Lower lobe of right lung (tissue), 2 donors: ENCODE measurements at places on chromosomes 12 and 14. TPM values are rescaled to one million over a fixed set of nuclear protein-coding genes. Genes with fewer than 3 reads are reported as not detected.
A peak's percentile ranks its signal among the peaks of the same experiment; 100 is the strongest.

DNA sequence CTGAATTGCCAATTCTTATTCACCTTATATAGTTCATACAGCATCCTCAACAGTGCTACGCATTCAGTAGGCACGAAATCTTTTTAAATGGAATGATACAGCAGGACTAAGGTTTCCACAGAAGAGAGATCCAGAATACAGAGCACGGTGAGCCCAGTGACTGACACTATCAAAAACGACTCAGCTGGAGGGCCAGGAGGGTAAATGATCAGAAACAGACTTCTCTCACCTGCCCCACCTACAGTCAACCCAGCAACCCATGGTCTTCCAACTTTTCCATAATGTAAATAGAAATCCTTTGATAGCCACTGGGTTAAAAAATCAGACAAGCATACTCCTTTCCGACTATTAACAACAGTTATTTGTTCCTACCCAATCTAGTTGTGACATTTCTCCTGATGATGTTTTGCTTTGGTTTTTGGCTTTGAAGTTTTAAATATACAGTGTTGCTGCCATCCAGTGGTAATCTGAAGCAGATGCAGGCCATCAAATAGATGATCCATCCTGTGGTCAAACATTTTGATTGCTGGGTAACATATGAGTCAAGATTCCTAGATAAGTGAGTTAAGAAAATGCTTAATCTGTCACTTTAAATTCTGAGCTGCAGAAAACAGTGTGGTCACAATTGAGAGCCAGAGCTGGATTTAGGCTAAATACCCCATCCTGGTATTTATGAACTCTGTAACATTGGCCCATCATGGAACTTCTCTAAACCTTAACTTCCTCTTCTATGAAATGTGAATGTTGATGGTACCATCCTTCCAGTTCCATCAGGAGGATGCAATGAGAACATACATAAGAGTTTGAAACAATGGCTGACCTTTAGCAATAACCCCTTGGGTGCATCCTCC is 42.0 kb downstream of the GPHB5 start:
- peaks cover 4% of the 10 kb centered on the region for H3K36me3 ChIP-seq
- DNase-seq: no peak
- no peak overlapping the region for H3K27ac ChIP-seq
- no peak overlapping the region for H3K4me3 ChIP-seq
- peaks cover 14% of the 10 kb centered on the region for H3K4me1 ChIP-seq

DNA sequence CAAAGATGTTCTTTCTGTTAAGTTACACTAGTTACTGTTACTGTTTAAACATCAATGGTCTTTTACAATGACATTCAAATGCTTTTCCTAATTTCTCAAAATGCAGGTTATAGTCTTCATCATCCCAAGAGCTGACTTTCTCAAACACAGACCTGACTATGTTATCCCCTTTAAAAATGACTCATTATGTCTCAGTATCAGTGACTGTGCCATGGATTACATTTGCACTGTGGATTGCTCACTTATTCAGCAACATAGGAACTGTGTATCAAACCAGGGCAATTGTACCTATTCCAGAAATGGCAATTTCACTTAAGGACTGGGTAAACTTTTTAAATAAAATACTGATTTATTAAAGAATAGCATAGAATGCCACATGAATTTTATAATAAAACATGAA is 630.2 kb upstream of the NOVA1 start:
- H3K27ac ChIP-seq: no peak overlapping the region
- no peaks in the 10 kb centered on the region for H3K4me1 ChIP-seq
- H3K4me3 ChIP-seq: no peak overlapping the region
- no peaks in the 10 kb centered on the region for H3K36me3 ChIP-seq
- H3K27me3 ChIP-seq: no peaks in the 10 kb centered on the region

DNA sequence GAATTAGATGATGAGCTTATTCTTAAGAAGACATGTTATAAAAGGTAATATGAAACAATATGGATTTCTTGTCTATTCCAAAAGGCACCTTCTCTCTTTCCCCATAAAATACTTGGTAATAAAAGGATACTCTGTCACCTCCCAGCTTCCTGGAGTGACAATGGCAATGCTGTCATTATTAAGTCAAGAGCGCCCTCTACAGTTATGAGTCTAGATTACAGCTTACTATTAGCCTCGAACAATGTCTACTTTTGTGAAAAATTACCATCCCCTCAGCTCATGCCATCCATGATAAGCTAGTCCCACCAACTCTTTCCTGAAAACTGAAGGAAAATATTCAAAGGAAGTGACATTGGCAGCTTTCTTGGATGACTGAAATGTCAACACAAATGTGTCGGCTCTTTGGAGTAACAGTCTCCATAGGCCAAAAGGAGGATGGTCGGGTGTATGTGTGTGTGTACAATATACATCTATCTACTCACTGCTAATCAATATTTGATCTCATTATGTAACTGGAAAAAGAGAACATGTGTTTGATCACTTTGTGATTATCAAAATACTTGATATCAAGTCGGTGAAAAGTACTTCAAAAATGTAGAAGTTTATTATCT is 48.7 kb upstream of the CDKN3 start:
- peaks cover 8% of the 10 kb centered on the region for H3K27me3 ChIP-seq
- no peaks in the 10 kb centered on the region for H3K36me3 ChIP-seq
- DNase-seq: no peak
- no peak overlapping the region for H3K4me3 ChIP-seq

GRCh38 chr12:70637303-70638085 is at the start of gene PTPRB:
Gene PTPRB (minus strand): TSS chr12:70637429. CDS start chr12:70637395, 34 bp downstream.
- H3K27ac ChIP-seq: peak within 1 kb of the TSS; percentile 78
- H3K36me3 ChIP-seq: no peaks in the 10 kb centered on the region
- peak within 1 kb of the TSS; percentile 38 for H3K4me3 ChIP-seq

- H3K27me3 ChIP-seq: no peaks in the 10 kb centered on the region
- DNase-seq: no peak
- peak overlapping the region; percentile 21 for H3K27ac ChIP-seq
- no peak overlapping the region for H3K4me3 ChIP-seq
- peaks cover 9% of the 10 kb centered on the region for H3K4me1 ChIP-seq
These were observed 73.3 kb upstream of the USP44 start for GRCh38 chr12:95624589-95624988.

- no peaks in the 10 kb centered on the region for H3K36me3 ChIP-seq
- H3K27me3 ChIP-seq: peaks cover 3% of the 10 kb centered on the region
- H3K4me1 ChIP-seq: no peaks in the 10 kb centered on the region
- no peak overlapping the region for H3K27ac ChIP-seq
- H3K4me3 ChIP-seq: no peak overlapping the region
- no peak for DNase-seq
These were observed 69.0 kb downstream of the WSCD2 start for GRCh38 chr12:108198043-108198442.

- no peaks in the 10 kb centered on the region for H3K27me3 ChIP-seq
- no peak overlapping the region for H3K27ac ChIP-seq
- no peaks in the 10 kb centered on the region for H3K4me1 ChIP-seq
- H3K36me3 ChIP-seq: no peaks in the 10 kb centered on the region
- no peak for DNase-seq
These were observed 138.1 kb downstream of the BCL11B start for GRCh38 chr14:99133636-99134515.

The RIMBP2 gene
- 0.27 TPM for total RNA-seq

The TMPRSS12 gene
- not detected for total RNA-seq

The PTPRB gene
- total RNA-seq: 91.4 TPM

The GRIP1 gene
- total RNA-seq: 4.3 TPM

The TCL1B gene
- not detected for total RNA-seq
